Ascending aorta (tissue), 2 donors: ENCODE measurements at places on chromosomes 4 and X. TPM values are rescaled to one million over a fixed set of nuclear protein-coding genes. Genes with fewer than 3 reads are reported as not detected.

Gene RHOXF1
- total RNA-seq = not detected

Gene XAGE1B
- not detected for total RNA-seq

Gene SSX2B
- not detected for total RNA-seq

Gene EGF
- not detected for total RNA-seq

Gene STPG2
- not detected for total RNA-seq

Gene UGT2B10
- total RNA-seq = not detected

Gene NLRP2B
- not detected for total RNA-seq
